ENCODE measurements at places on chromosomes 4 and X. TPM values are rescaled to one million over a fixed set of nuclear protein-coding genes. Genes with fewer than 3 reads are reported as not detected.

PABPC1L2A gene
- not detected for polyA plus RNA-seq

GRCh38 chr4:77226939-77227705, 70.1 kb downstream of the CCNG2 start:
- DNase-seq = no peak

DNA sequence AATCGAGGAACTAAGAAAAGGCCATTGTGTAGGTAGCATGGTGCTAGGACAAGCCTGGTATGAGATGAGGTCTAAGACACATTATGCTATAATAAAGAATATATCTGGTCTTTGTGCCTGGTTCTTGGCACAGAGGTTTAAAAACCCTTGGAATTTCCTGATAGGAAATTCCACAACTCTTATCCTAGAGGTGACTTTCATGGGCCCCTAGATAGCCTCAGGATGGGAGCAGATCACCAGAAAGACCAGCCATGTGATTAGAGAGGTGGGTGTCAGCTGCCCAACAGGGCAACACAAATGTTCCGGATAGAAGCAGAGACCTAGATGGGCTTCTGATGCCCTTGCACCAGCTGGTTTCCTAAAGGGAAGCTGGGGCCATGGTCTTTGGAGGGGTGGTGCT, 107.2 kb downstream of the SCD5 start:
- no peak for DNase-seq

- DNase-seq = peak; percentile 28
These were observed 89.0 kb downstream of the KDR start for GRCh38 chr4:55036405-55036804.

GRCh38 chr4:98573791-98574190, 84.6 kb downstream of the TSPAN5 start:
- DNase-seq = peak; percentile 53
